AG09309 (cell line): ENCODE measurements at places on chromosomes 2 and 18.

GRCh38 chr18:24831081-24831480 lies 370.6 kb downstream of the HRH4 start:
- no peak for DNase-seq

GRCh38 chr2:197600306-197600705 lies 75.1 kb downstream of the RFTN2 start:
- DNase-seq = no peak

DNA sequence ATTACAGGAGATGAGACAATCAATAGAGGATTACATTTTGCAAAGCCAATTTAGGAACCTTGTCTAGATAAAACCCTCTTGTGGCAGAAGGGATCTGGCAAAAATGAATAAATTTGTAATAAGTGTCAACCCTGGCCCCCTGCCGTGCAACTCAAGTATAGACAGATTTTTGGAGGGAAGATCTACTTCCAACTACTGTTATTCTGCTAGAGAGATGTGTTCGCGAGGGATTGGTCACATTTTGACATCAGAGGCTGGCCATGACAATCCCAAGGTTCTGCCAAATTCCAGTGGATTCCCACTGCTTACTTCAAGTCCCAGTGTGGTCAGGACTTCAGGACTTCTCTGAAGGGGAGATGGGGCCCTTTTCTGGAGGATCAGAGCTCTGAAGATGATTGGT lies 192.6 kb downstream of the SH3RF3 start:
- no peak for DNase-seq

DNA sequence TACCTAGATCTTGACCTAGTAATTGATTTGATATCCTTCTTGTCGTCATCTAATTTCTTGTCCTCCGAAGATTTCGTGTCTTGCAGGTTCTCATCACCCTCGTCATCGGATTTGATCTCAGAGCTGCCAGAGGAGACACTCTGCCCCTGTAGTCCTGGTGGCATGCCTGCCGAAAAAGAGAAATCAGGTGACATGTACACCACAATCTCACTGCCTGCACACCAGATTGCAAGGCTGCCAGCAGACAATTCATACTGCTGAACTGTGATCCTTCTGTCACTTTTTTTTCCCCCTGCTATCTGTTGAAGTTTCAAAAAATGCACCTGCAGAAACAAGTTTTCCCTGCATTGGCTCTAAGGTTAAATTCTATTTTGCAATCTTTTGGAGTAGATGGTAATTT lies 273.2 kb upstream of the CCDC68 start:
- DNase-seq = no peak

DNA sequence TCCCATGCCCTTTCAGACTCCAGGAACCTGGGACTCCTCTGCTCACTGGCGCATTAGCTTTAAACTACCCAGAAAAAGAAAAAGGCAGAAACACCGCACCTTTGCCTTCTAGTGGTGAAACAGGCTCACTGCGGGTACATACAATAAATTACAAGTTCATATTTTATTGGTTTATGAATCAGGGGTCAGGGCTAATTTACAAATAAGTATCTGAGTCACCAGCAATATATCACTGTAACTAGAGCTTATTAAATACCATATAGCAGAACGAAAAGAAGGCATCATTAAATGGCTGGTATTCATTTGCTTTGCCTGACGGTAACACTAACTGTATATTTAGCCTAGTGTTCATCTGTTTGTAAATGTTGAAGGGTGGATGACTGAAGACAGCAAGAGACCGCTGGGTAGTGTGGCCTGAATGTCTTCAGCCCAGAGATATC lies 26.9 kb upstream of the DTNB start:
- peak; percentile 67 for DNase-seq

DNA sequence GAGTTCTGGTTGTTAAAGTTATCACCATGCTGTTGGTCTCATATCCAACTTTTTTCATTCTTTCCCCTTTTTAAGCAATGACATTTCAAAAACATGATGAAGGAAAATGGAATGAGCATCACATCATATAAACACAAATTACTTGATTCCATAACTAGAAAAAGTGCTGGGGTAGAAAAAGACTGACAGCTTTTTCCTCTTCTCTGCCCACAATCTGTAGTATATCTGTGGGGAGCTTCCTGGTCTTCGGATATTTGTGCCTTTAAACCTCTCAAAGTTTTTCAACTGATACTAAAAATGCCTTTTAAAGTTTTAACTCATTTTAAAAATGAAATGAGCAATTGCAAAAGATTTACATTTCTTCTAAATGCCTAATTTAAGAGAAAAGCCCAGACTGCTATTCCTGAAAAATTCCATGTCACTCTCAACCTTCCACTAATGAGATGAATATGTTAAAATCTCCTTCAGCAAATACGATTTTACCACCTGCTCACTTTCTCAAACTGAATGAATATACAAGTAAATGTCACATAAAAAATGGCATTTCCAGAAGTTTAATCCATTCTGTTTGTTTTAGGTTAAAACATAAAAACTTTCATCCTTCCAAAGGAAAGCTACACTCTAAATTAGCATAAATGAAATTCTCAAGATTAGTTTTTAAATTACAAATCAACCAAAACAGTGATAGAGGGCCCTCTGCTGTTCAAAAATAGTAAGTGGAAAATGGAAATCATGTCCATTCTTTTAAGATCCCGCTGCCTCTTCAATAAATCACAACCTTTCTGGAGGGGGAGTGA lies 2.1 kb downstream of the DNAH7 start:
- DNase-seq = no peak

- no peak for DNase-seq
Measured at GRCh38 chr2:1690056-1690775, 54.1 kb downstream of the PXDN start.

DNA sequence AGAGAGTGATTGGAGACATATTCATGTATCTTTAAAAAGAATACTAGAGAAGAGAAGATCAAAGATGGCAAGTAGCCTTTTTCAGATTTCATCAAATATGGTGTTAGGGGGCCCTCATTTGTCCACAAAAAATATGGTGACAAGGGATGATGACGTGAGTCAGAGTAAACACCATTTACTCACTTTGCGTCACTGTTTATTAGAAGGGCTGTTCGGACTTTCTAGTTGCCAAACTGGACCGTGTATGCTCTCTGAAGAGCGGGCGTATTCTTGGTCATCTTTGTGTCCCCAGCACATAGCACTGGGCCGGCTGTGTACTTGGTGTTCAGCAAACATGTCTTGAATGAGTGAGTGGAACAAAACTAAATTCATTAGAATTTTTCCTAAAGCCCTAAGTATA lies 37.5 kb downstream of the TTC39C start:
- no peak for DNase-seq

DNA sequence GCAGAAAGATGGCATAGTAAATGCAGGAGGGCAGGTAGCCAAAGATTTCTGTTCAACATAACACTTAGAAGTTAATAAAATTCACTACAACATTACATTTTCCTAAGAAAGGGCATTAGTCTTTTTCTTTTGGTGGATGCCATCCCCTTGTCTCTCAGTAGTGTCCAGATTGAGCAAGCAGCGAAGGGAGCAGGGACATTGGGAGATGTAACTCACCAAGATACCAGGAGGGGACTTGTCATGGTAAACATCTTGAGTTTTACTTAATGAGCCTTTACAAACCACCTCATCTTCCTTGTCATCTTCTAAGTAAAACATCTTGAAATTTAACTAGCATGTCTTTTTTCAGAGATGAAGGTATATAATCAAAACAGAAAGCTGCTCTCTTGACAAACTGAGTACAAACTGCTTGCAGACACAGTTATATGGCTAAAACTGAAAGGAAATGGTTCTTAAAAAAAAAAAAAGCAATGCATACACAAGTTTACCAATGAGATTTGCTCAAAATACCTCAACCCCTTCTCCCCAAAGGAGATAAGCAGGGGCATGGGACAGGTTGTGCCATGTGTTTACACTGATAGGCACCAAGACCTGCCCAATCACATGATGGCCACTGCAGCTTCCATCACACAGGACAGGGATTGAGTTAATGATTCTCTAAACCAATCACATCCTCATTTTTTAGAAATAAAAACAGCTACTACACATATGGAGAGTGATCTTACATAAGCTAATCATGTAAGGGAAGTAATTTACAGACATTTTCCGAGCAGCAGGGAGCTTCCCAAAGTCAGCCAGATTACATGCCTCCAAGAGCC lies 30.3 kb downstream of the LPIN2 start:
- DNase-seq = no peak

DNA sequence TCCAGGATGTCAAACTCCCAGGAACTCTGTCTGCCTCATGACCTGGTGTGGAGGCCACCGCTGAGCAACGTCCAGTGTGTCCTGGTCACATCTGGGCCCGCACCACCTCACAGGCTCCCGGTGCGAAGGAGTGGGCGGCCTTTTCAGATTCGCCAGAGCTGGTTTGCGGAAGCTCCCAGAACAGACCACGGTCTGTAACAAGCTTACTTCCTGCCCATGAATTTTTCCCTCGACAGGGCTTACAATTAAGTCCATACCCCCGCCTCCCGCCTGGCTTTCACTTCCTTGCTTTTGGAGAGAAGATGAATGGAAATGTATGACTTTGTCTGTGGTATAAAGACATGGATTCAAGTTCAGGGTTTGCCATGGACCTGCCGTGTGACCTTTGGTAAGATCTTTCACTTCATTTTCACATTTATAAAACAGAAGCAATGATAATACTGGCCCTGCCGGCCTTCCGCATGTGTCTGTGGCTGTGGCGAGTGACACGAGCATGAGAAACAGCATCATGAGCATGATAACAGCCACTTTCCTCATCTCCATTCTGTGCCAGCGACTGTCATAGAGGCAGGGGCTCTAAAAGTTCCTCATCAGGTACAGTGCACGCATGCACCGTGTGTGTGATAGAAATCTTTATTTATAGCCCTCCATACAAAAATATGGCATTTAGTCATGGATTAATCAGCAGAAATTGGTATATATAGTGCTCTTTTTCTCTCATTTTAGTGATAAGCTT lies 31.0 kb upstream of the KCNF1 start:
- no peak for DNase-seq

DNA sequence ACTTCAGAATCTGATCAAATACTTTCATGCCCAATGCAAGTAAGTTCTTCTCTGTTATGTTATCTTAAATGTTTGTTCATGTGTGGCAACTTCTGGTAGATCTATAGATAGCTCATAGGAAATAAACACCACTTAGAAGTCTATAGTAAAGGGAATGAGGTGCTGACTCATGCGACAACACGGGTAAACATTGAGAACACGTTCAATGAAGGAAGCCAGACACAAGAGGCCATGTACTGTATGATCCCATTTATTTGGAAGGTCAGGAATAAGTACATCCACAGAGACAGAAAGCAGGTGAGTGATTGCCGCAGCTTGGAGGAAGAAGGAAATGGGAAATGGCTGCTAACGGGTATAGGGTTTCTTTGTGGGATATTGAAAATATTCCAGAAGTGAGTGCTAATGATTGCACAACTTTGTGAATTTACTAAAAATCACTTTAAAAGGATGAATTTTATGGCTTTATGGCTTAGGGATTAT lies 95.4 kb downstream of the ITGB1BP1 start:
- DNase-seq = no peak
